ENCODE measurements at places on chromosomes 2 and 18.

DNA sequence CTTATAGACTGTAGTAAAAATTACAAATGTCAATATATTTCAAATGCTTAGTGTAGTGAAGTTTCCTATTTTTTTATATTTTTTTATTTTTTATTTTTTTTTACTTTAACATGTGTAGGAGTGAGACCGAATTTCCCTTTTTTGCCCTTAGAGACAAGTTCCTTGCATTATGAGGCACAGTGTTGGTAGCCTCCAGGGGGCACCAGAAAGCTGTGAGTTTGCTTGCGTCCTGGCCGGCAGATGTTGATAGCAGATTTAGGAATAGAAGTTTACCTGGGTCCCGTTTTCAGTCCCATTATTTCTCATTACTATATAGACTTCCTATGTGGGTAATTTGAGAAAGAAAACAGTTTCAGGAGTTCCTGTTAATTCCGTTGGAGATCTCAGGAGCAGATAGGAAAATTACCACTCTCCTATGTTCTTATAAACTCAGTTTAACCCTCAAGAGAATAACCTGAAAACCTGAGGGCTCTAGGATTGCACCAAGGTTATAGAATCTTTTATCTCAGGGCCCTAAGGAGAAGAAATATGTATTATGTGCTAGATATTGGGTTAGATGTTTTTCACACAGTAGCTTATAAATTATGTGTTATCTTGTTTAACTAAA is 157.5 kb upstream of the SESTD1 start:
- no peak for DNase-seq

GRCh38 chr2:88599527-88599926 is 27.7 kb downstream of the EIF2AK3 start:
- DNase-seq: no peak

- DNase-seq: no peak
Measured at GRCh38 chr2:233165895-233166661, 85.4 kb upstream of the ATG16L1 start.

- no peak for DNase-seq
Measured at GRCh38 chr2:232998666-232998985, 14.4 kb downstream of the NGEF start.

DNA sequence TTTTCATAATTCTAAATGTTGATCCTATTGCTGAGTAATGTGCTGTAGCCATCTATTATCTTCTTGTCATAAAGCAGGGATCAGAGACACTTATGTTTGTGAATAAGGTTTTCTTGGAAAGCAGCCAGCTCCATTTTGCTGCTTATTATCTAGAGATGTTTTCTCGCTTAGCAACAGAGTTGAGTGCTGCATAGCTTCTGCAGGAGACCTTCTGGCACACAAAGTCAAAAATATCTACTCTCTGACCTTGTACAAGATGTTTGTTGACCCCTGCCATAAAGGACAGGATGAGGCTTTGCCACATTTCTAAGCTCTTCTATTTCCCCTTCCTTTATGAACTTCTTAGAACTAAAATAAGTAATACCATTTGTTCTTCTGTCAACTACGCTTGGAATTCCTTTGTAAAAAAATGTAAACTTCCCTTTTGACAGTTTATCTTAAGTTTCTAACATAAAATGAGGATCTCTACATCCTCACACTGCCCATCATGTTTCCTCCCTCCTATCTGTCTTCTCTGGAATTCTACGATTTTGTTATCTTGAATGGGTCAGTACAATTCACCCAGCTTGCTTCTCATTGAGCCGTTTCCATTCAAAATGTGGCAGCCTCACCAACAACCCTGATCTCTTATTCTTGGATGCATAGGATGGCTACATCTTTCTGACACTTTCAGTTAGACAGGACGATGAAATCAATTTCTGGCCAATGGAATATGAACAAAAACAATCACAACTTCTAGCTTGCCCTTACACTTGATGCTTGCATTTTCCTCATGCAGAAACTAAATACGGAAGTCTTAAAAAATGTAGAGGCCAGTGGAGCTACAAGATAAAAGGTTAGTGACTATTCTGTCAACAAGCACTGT is 1377.0 kb downstream of the SUCLG1 start:
- DNase-seq: no peak

All from stimulated activated CD8-positive, alpha-beta memory T cell treated with anti-CD3 and anti-CD28 coated beads, Interleukin-15, amount 100 ng/mL, for 24 hours (primary cell).